Activated T-helper 2 cell treated with anti-CD3 and anti-CD28 coated beads, Interferon-gamma antibody, Interleukin-2, Interleukin-4, amounts not matched to agents 10 μg/mL and 5 μg/mL and 100 μg/mL, durations not matched to agents 14 hours and 24 hours and 36 hours (primary cell): ENCODE measurements at places on chromosomes 2 and 18. TPM values are rescaled to one million over a fixed set of nuclear protein-coding genes. Genes with fewer than 3 reads are reported as not detected.

DNA sequence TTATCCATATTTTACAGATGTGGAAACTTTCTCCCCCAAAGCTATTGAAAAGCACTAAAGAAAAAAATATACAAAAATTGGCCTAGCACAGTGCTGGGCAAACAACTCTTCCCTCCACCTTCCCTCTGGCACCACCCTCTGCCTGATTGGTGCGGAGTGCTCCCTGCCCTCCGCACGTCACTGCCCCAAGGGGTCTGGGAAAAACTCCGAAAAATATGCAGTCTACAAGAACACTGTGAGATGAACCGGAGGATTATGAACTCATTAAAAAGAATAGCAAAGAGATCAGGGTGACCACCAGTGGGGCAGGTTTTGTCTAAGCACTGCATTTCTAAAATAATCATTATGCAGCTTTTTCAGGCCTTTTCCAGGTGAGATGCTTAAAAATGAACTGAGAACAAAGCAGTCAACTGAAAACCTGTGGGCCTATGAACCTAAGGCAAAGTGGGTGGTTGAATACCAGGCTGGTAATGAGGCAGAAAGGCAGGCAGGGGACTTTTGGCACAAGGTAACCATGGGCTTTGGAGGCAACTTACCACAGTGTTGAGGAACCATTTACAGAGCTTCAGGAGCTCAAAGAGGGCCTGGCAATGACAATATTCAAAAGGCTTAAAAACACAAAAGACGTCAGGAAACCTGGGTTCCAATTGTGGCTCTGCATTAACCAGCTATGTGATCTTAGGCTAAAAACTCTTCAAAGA is 57.5 kb downstream of the AAK1 start:
- peaks cover 70% of the 10 kb centered on the region for H3K4me1 ChIP-seq
- no peak overlapping the region for H3K4me3 ChIP-seq
- DNase-seq, result no peak
- H3K27ac ChIP-seq, result peak overlapping the region; percentile 51
- no peaks in the 10 kb centered on the region for H3K27me3 ChIP-seq

GRCh38 chr2:233862261-233862768 is 5.9 kb downstream of the MSL3B start:
- H3K27ac ChIP-seq, result no peak overlapping the region
- DNase-seq, result no peak
- peaks cover 7% of the 10 kb centered on the region for H3K27me3 ChIP-seq
- H3K36me3 ChIP-seq, result peaks cover 27% of the 10 kb centered on the region

- H3K4me1 ChIP-seq, result no peaks in the 10 kb centered on the region
- no peak for DNase-seq
- no peak overlapping the region for H3K27ac ChIP-seq
- H3K4me3 ChIP-seq, result no peak overlapping the region
- no peaks in the 10 kb centered on the region for H3K27me3 ChIP-seq
Measured at GRCh38 chr2:213688133-213688532, 403.9 kb downstream of the SPAG16 start.

DNA sequence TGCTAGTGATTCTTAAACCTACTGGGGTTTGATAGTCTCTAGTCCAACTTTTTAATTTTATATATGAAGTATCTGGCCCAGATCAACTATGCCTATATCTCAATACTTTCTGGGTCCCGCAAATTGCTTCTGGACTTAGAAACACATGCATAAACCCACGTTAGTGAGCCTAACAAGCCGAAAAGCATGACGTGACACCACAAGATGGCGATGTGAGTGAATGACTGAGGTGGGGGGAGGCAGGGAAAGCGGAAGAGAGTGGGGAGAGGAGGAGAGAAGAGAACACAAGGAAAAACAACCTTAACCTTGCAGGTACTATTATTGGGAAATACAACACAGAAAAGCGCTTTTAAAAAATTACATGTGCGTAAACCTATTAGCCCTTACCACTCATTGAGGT is 13.8 kb downstream of the PDIA6 start:
- H3K36me3 ChIP-seq, result peaks cover 74% of the 10 kb centered on the region
- H3K4me3 ChIP-seq, result no peak overlapping the region
- H3K27ac ChIP-seq, result peak overlapping the region; percentile 68
- no peak for DNase-seq
- H3K4me1 ChIP-seq, result peaks cover 8% of the 10 kb centered on the region

GRCh38 chr2:1618974-1619373 is 125.3 kb downstream of the PXDN start:
- no peak overlapping the region for H3K27ac ChIP-seq
- H3K4me1 ChIP-seq, result no peaks in the 10 kb centered on the region
- no peak for DNase-seq
- no peaks in the 10 kb centered on the region for H3K36me3 ChIP-seq
- peaks cover 4% of the 10 kb centered on the region for H3K27me3 ChIP-seq

DNA sequence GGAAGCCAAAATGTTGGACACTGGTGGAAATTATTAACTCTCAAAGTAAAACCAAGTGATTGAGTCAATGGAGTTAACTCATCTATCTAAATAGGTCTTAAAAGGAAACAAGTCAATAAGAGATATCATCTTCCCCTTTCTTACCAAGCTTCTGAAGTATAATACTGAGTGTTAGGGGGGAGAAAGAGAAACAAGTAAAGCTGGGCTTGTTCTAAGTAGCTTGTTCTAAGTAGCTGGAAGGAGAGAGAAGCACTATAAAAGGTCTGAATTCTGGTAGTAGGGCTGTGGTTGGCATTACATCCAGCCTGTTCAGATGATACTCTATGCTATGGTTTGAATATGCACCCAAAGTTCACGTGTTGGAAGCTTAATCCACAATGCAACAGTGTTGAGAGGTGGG is 26.8 kb downstream of the YES1 start:
- no peak overlapping the region for H3K4me3 ChIP-seq
- DNase-seq, result no peak
- H3K27ac ChIP-seq, result no peak overlapping the region
- H3K4me1 ChIP-seq, result peaks cover 40% of the 10 kb centered on the region

- H3K4me3 ChIP-seq, result no peak overlapping the region
- H3K27me3 ChIP-seq, result no peaks in the 10 kb centered on the region
- no peaks in the 10 kb centered on the region for H3K36me3 ChIP-seq
- no peak for DNase-seq
- H3K27ac ChIP-seq, result no peak overlapping the region
- H3K4me1 ChIP-seq, result no peaks in the 10 kb centered on the region
Measured at GRCh38 chr18:75931079-75931478, 503.6 kb upstream of the SMIM21 start.

DNA sequence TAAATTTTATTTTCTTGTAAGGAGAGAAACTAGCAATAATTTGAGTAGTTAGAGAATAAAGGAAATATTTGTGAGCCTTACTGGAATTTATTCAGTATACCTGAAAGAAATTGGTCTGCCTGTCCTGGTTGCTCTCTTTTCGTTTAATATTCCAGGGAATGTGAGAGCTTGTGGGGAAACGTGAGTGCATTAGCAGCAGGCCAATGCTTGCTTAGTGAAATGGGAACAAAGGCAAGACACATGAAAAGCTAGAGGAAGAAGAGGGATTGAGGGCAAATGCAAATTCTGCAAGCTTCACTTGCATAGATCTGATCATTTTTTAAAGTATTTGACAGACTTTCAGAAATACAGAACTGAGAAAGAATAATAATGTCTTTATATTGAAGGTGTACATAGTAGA is 111.0 kb downstream of the ERBB4 start:
- no peak overlapping the region for H3K27ac ChIP-seq
- H3K4me1 ChIP-seq, result no peaks in the 10 kb centered on the region
- DNase-seq, result no peak
- no peaks in the 10 kb centered on the region for H3K36me3 ChIP-seq
- H3K4me3 ChIP-seq, result no peak overlapping the region

DNA sequence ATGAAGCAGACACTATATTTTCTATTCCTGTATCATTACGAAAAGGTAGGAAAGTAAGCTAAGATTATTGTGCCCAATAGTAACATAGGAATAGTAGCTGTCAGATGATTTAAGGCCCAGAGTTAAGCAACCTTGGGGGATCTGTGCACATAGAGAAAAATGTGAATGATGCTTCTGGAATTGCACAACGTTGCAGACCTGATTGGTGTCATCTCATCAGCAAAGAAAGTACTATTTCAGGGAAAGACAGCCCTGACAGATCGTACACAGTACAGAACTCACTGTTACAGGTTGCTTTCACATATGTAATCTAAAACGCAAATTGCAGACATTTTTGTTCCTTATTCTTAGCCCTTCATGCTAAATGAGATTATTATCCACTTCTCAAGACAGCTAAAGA is 535.9 kb downstream of the TRIB2 start:
- DNase-seq, result no peak
- H3K4me1 ChIP-seq, result no peaks in the 10 kb centered on the region
- no peak overlapping the region for H3K27ac ChIP-seq
- no peak overlapping the region for H3K4me3 ChIP-seq
- no peaks in the 10 kb centered on the region for H3K27me3 ChIP-seq
- no peaks in the 10 kb centered on the region for H3K36me3 ChIP-seq

GRCh38 chr2:134457765-134458472 is 204.0 kb downstream of the MGAT5 start:
- no peak overlapping the region for H3K27ac ChIP-seq
- no peak for DNase-seq
- no peak overlapping the region for H3K4me3 ChIP-seq
- no peaks in the 10 kb centered on the region for H3K27me3 ChIP-seq
- H3K4me1 ChIP-seq, result no peaks in the 10 kb centered on the region

GRCh38 chr2:60553495-60554073 is at the start of gene BCL11A:
TSS of gene BCL11A (minus strand) at chr2:60553654. CDS start at chr2:60553270, 384 bp downstream.
- no peak within 1 kb of the TSS for H3K27ac ChIP-seq
- no peaks in the 10 kb centered on the region for H3K36me3 ChIP-seq
- H3K4me3 ChIP-seq, result peak within 1 kb of the TSS; percentile 77
- DNase-seq, result no peak
- peaks cover 68% of the 10 kb centered on the region for H3K27me3 ChIP-seq

DNA sequence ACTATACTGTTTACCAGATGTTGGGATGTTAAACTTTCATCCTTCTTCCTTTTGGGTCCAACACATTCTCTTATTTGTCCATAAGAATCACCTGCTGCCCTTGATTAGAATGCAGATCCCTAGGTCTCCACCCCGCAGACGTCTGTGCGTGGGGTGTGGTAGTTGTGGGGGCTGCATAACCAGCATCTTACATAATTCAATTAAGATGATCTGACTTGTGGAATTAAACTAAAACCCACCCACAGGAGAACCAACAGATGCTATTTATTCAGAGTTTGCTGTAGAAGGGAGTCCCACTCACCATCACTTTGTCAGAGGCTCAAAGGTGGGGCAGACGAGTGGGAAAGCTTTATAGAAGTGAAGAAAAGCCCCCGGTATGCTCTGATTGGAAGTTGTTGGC is 1.6 kb upstream of the KLHL23 start:
- no peak overlapping the region for H3K27ac ChIP-seq
- H3K4me3 ChIP-seq, result peak overlapping the region; percentile 2
- H3K4me1 ChIP-seq, result peaks cover 19% of the 10 kb centered on the region
- H3K36me3 ChIP-seq, result no peaks in the 10 kb centered on the region
- H3K27me3 ChIP-seq, result peaks cover 35% of the 10 kb centered on the region
- no peak for DNase-seq

DNA sequence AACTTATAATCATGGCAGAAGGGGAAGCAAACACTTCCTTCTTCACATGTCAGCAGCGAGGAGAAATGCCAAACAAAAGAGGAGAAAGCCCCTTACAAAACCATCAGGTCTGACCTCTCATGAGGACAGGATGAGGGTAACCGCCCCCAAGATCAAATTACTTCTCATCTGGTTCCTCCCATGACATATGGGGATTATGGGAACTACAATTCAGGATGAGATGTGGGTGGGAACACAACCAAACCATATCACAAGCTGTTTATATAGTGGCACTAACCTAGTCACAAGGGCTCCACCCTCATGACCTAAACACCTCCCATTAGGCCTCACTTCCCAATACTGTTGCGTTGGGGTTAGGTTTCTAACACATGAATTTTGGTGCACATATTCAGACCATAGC is 110.0 kb downstream of the OSBPL6 start:
- no peaks in the 10 kb centered on the region for H3K4me1 ChIP-seq
- no peak overlapping the region for H3K27ac ChIP-seq
- no peaks in the 10 kb centered on the region for H3K36me3 ChIP-seq
- no peak for DNase-seq

DNA sequence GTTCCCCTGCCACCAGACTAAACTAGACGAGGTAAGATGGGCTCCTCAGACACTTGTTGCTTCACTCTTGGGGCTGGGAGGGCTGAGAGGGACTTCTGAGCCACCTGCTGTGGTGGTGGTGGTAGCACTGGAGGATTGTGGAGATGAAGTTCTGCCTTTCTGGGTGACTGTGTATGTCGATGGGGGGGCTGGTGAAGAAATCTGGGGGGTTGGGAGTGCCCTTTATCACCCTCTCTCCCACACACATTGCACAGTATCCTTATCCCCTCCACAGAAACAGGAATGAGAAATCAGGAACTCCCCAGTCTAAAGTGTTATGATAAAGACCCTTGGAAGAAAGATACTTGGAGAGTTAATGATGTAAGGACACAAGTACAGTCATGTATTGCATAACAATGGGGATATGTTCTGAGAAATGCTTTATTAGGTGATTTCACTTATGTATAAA is 38.5 kb downstream of the HK2 start:
- H3K4me1 ChIP-seq, result peaks cover 15% of the 10 kb centered on the region
- DNase-seq, result no peak
- H3K27ac ChIP-seq, result no peak overlapping the region

GRCh38 chr2:6968319-6969100 is 51.3 kb downstream of the RNF144A start:
- no peaks in the 10 kb centered on the region for H3K27me3 ChIP-seq
- peaks cover 10% of the 10 kb centered on the region for H3K4me1 ChIP-seq
- H3K27ac ChIP-seq, result no peak overlapping the region
- no peak overlapping the region for H3K4me3 ChIP-seq
- no peak for DNase-seq

DNA sequence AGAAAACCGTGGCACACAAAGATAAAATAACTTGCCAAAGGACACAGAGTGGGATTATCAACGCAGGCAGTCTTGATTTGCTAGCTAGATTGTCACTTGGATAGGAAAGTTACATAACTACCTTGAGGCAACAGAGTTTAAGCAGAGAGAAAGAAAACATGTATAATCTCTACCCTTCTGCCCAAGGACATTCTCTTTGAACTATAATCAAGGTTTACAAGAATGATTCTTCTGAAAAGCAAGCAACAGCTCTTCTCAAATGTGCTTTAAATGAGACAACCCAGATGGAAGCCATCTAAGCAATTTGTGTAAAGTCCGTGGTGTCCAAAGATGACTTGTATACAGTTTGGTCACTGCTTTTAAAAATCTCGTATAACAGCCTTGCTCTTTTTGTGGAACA is 177.4 kb downstream of the CD226 start:
- H3K4me3 ChIP-seq, result no peak overlapping the region
- H3K27ac ChIP-seq, result no peak overlapping the region
- peaks cover 14% of the 10 kb centered on the region for H3K4me1 ChIP-seq
- DNase-seq, result no peak
- H3K27me3 ChIP-seq, result no peaks in the 10 kb centered on the region

The SERPINB2 gene
- total RNA-seq, result not detected in 2 replicates

The HOXD3 gene
- total RNA-seq, result not detected in 2 replicates

The HADHB gene
- total RNA-seq, result 104 and 108 TPM in 2 replicates

The LRATD1 gene
- not detected in 2 replicates for total RNA-seq

The NEU4 gene
- 3.2 and 3.9 TPM in 2 replicates for total RNA-seq

The PAX8 gene
- 0.76 and 0.84 TPM in 2 replicates for total RNA-seq

The CROCC2 gene
- total RNA-seq, result not detected in 2 replicates

The WNT10A gene
- total RNA-seq, result 0.18 and 0.59 TPM in 2 replicates

The NTSR2 gene
- total RNA-seq, result not detected in 2 replicates

The SOX11 gene
- not detected in 2 replicates for total RNA-seq
